Smooth muscle cell of the umbilical artery (primary cell): ENCODE measurements at places on chromosomes 5 and 9. TPM values are rescaled to one million over a fixed set of nuclear protein-coding genes. Genes with fewer than 3 reads are reported as not detected.

The PCDHB5 gene
- total RNA-seq: 0.60 and 1.8 TPM in 2 replicates

The ATG10 gene
- total RNA-seq: 8.7 and 13.4 TPM in 2 replicates

The PRELID2 gene
- total RNA-seq: 21.7 and 29.2 TPM in 2 replicates

The NUTM2F gene
- not detected in 2 replicates for total RNA-seq

The TUBB4B gene
- total RNA-seq: 60.9 and 219 TPM in 2 replicates

The GARIN3 gene
- total RNA-seq: not detected in 2 replicates

The TIGD6 gene
- total RNA-seq: 6.6 and 7.7 TPM in 2 replicates

The SEMA5A gene
- total RNA-seq: 19.3 and 26.1 TPM in 2 replicates

The PROB1 gene
- total RNA-seq: 0.59 and 0.78 TPM in 2 replicates

The AGTPBP1 gene
- 4.5 and 8.5 TPM in 2 replicates for total RNA-seq

The TXNDC8 gene
- not detected in 2 replicates for total RNA-seq

The SLC45A2 gene
- total RNA-seq: under 0.01 TPM in 1 of 2 replicates, not detected in the other

The GKAP1 gene
- total RNA-seq: 0.55 and 0.59 TPM in 2 replicates

The PCDHB9 gene
- 0.18 and 0.30 TPM in 2 replicates for total RNA-seq

The COX7C gene
- 144 and 276 TPM in 2 replicates for total RNA-seq

The GDNF gene
- total RNA-seq: 1.2 and 2.8 TPM in 2 replicates
